NCI-H82 (cell line): ENCODE measurements at places on chromosomes 3 and 15.

GRCh38 chr3:188343894-188344293 is 189.9 kb downstream of the LPP start:
- no peak for DNase-seq

GRCh38 chr15:91414124-91414523 is 314.1 kb downstream of the SV2B start:
- DNase-seq, result no peak

GRCh38 chr15:92886815-92887214 is 13.3 kb upstream of the CHD2 start:
- DNase-seq, result no peak

GRCh38 chr3:193680220-193680619 is 87.2 kb downstream of the OPA1 start:
- DNase-seq, result peak; percentile 65

- no peak for DNase-seq
These were observed 69.6 kb downstream of the PLOD2 start for GRCh38 chr3:146091397-146091796.

- peak; percentile 25 for DNase-seq
These were observed 46.8 kb downstream of the KBTBD8 start for GRCh38 chr3:67044955-67045354.
